ENCODE measurements at places on chromosomes 12 and 14.

DNA sequence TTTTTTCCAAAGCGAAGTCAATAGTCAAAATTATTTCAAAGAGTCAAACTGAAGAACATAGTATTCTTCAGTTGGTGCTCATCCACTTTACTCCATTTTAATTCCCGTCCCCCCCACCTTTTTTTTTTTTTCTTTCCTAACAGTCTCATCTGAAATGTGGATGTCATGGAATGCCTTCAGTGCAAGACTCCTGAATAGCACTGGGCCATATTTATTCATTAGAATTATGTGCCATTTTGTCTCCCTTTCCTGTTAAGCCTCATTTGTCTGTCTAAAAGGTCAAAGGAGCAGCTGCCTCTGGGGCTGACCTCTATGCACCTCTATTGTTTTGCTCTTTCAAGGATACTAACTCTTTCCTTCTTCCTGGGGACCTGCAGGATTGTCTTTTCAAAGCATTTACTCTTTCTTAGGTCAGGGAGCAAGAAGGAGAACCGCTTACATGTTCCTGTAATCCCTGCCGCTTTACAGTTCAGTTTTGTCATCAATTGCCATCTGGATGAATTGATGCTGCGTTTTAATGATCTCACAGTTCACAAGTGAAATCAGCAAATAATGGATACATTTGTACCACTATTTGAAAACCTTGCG is 310.6 kb downstream of the NPAS3 start:
- no peak for DNase-seq

DNA sequence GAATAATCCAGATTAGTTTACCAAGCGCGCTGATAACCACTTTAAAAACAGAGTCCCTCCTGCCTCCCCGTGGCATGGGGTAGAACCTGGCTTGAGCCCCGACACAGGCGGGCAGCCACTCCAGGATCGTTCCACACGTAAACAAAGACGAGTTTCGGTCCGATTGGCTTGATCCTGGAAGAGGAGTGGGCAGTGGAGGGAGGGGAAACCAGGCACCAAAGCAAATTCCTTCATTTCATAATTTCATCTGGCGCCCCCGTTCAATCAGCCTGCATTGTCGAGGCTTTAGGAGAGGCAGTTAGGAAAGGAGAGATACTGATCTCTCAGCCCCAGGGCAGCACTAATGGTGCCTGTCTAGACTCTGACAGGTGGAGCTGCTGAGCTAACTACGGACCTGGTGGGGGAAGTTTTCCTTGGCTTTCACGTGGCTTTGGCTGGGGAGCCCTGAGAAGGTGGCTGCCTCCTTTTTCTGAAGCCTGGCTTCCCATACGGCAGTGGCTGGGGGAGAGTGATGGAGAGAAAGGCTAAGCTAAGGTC is 751 bp upstream of the GPRC5A start:
- DNase-seq: no peak

- DNase-seq: no peak
Measured at GRCh38 chr14:71321574-71322315, 414.5 kb downstream of the PCNX1 start.

- DNase-seq: no peak
Measured at GRCh38 chr14:20802341-20803084, at the start of gene RNASE1. Gene RNASE1 (minus strand): TSS chr14:20802844. CDS start chr14:20802068, 776 bp downstream.

DNA sequence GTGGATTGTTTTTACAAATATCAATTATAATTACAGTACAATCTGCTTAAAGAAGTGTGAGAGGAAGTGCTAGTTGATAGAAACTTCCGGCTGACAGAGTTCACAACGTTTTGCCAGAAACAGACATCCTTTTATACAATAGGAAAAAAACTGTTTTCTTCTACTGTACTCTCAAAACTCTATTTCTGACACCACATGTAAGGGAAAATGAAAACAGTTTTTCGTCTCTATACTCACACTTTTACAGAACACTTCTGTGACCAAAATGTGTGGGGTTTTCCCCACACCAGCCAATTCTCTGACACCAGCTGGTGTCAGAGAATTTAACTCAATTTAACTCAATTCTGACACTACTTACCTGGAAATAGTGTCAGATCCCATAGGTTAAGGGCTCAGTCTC is 24.2 kb upstream of the HIF1A start:
- DNase-seq: no peak

DNA sequence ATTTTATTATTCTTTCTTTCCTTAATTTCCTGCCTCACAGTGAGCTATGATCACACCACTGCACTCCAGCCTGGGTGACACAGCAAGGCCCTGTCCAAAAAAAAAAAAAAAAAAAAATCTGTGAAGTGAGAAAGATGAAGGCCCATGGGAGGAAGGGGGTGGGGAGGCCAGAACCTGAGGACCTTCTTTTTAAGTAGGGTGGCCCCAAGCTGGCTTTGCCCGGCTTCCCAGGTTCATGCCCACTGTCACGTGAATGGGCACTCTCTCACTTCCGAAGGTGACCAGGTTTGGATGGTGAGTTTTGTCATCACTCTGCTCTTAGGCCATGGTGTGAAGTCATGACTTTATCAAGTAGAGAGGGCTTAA is 82.3 kb downstream of the TNFAIP2 start:
- no peak for DNase-seq

GRCh38 chr12:6871052-6871957 is 1.8 kb downstream of the SPSB2 start:
- no peak for DNase-seq

DNA sequence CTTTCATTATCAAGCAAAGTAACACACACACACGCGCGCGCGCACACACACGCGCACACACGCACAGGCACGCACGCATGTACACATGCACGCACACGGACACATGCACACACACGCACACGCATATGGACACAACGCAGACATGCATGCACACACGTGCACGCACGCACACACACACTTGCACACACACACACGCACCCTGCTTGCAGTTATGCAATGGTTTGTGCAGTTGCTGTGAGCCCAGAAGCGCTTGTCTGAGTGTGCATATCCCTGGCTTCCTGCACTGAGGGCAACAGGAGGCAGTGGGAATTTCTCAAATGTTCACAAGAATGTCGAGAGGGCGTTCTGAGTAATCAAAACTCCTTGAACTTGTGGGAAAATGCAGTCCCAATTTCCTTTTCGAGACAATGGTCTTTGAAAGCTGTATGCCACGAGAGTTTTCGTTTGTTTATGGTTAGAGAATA is 41.6 kb downstream of the NFKBIA start:
- DNase-seq: no peak

DNA sequence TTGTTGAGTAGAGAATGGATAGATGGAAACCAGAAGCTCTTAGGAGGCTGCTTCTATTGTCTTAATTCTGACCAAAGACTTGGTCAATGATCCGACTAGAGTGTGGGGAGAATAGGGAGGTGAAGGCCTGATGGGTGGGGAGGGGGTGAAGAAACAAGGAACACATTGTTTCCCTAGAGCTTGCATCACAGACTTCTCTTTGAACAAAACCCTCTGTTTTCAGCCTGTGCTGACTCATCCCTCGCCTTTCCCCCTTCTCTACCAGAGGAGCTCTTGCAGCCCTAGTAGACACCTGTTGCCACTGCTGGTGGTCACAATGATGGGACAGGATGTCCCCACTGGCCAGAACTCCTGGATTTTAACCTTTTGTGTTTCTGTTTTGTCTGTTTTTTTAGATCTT is 46.8 kb upstream of the CISTR start:
- DNase-seq: no peak

GRCh38 chr12:51915003-51915625 is 7.8 kb downstream of the ACVRL1 start:
- DNase-seq: no peak
